ENCODE measurements at places on chromosomes 6 and 20. TPM values are rescaled to one million over a fixed set of nuclear protein-coding genes. Genes with fewer than 3 reads are reported as not detected.

LPIN3 gene
- total RNA-seq, result 14.8 TPM

RRAGD gene
- 92.2 TPM for total RNA-seq

VGLL2 gene
- total RNA-seq, result 22.8 TPM

TRIM31 gene
- total RNA-seq, result not detected

BRD2 gene
- 85.6 TPM for total RNA-seq

NKX2-4 gene
- not detected for total RNA-seq

PABPC1L gene
- 3.6 TPM for total RNA-seq

SLC17A3 gene
- total RNA-seq, result not detected

MSH5 gene
- total RNA-seq, result 3.2 TPM

HLA-DQA2 gene
- total RNA-seq, result not detected

LAMA2 gene
- total RNA-seq, result 162 TPM

GLP1R gene
- 9.4 TPM for total RNA-seq

LST1 gene
- total RNA-seq, result 11.1 TPM

TOX2 gene
- total RNA-seq, result 1.0 TPM

GPRC6A gene
- not detected for total RNA-seq

MMUT gene
- total RNA-seq, result 25.8 TPM

ERVFRD-1 gene
- not detected for total RNA-seq

SYNDIG1 gene
- 38.6 TPM for total RNA-seq

HSPA1L gene
- total RNA-seq, result 2.5 TPM

GNMT gene
- 0.78 TPM for total RNA-seq

SLC12A5 gene
- 1.1 TPM for total RNA-seq

LRRC73 gene
- total RNA-seq, result 2.3 TPM

GTSF1L gene
- total RNA-seq, result not detected

MLIP gene
- total RNA-seq, result 291 TPM

TINAG gene
- total RNA-seq, result 0.76 TPM

C20orf141 gene
- not detected for total RNA-seq

TDRD6 gene
- total RNA-seq, result 0.38 TPM

ZBTB46 gene
- total RNA-seq, result 16.7 TPM
